ENCODE measurements at places on chromosomes 1 and 21. TPM values are rescaled to one million over a fixed set of nuclear protein-coding genes. Genes with fewer than 3 reads are reported as not detected.

MMEL1 gene
- 1.0 TPM for total RNA-seq

AXDND1 gene
- total RNA-seq = 1.5 TPM

ACBD3 gene
- total RNA-seq = 26.2 TPM

FOXD3 gene
- total RNA-seq = not detected

SLAMF7 gene
- 9.5 TPM for total RNA-seq

C1orf74 gene
- total RNA-seq = 0.58 TPM

PTCH2 gene
- 1.3 TPM for total RNA-seq

DIRAS3 gene
- not detected for total RNA-seq

YOD1 gene
- 7.9 TPM for total RNA-seq

HCN3 gene
- total RNA-seq = 4.0 TPM

PRKAA2 gene
- not detected for total RNA-seq

TIPRL gene
- 26.5 TPM for total RNA-seq

MROH9 gene
- total RNA-seq = not detected

IL20 gene
- total RNA-seq = not detected

SEMA6C gene
- 2.5 TPM for total RNA-seq

PARS2 gene
- 6.0 TPM for total RNA-seq

CCDC27 gene
- not detected for total RNA-seq

OR2L3 gene
- not detected for total RNA-seq

RPE65 gene
- total RNA-seq = not detected

SPATA46 gene
- not detected for total RNA-seq

CACNA1S gene
- not detected for total RNA-seq

CLEC20A gene
- total RNA-seq = not detected

PLEKHN1 gene
- 1.8 TPM for total RNA-seq

KLHDC7A gene
- total RNA-seq = not detected

FCAMR gene
- total RNA-seq = not detected

NR0B2 gene
- total RNA-seq = not detected

TRIM67 gene
- not detected for total RNA-seq

SUSD4 gene
- 6.4 TPM for total RNA-seq

MYBPH gene
- total RNA-seq = not detected

KIF2C gene
- 1.5 TPM for total RNA-seq

DCST1 gene
- total RNA-seq = 0.30 TPM

SYTL1 gene
- 199 TPM for total RNA-seq

RABGAP1L gene
- 108 TPM for total RNA-seq

MAB21L3 gene
- total RNA-seq = not detected
